ENCODE measurements at places on chromosomes 2 and 18. TPM values are rescaled to one million over a fixed set of nuclear protein-coding genes. Genes with fewer than 3 reads are reported as not detected.

The KCNS3 gene
- total RNA-seq = 76.4 TPM

- H3K27me3 ChIP-seq = no peaks in the 10 kb centered on the region
- H3K27ac ChIP-seq = no peak overlapping the region
- H3K36me3 ChIP-seq = no peaks in the 10 kb centered on the region
- DNase-seq = no peak
- no peak overlapping the region for H3K4me3 ChIP-seq
- H3K4me1 ChIP-seq = no peaks in the 10 kb centered on the region
Observed at GRCh38 chr2:126241001-126241400, 415.0 kb upstream of the GYPC start.

The RRM2 gene
- total RNA-seq = 2.6 TPM

The BOLL gene
- total RNA-seq = not detected

The ZNF512 gene
- total RNA-seq = 28.8 TPM

GRCh38 chr18:46388286-46388685, 268.7 kb downstream of the LOXHD1 start:
- no peaks in the 10 kb centered on the region for H3K27me3 ChIP-seq
- peaks cover 6% of the 10 kb centered on the region for H3K4me1 ChIP-seq
- peak overlapping the region; percentile 88 for H3K27ac ChIP-seq
- DNase-seq = peak; percentile 77
- no peaks in the 10 kb centered on the region for H3K36me3 ChIP-seq

DNA sequence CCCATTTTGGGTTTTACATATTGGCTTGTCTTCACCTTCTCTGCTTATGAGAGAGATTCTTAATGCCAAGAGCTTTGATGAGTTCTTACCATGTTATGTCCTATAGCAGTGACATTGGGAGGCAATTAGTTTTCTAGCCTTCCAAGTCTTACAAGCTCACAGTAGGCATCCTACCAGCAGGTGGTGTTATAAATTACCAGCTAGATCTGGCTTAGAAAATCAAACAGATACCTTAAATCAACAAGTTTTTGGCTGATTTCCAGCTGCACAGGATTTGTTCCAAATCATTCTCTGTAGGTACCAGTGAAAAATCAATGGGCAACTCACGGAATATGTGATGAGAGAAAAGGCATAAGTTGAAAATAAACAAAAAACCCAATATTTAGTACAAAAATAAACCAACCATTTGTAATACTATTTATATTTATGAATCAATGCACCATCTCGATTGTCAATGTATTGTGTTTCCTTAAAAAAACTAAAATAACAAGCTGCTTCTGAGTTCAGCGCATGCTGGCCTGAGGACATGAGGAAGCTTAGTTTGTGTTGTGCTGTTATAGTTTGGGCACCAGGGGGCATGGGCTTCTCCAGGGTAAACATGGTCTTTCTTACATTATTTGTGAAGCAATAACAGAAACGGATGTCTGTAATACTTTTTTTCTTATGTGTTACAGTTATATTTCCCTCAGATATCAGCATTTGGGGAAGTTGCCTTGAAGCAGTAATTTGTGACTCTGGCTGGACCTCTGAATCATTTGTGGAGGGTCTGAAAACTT, 34.1 kb upstream of the NXPH2 start:
- H3K4me1 ChIP-seq = no peaks in the 10 kb centered on the region
- no peaks in the 10 kb centered on the region for H3K36me3 ChIP-seq
- no peaks in the 10 kb centered on the region for H3K27me3 ChIP-seq

- no peak overlapping the region for H3K27ac ChIP-seq
- H3K4me1 ChIP-seq = no peaks in the 10 kb centered on the region
- no peak overlapping the region for H3K4me3 ChIP-seq
Observed at GRCh38 chr2:78263571-78263970, 741.4 kb upstream of the LRRTM4 start.

GRCh38 chr18:28735731-28736130, 558.8 kb upstream of the CDH2 start:
- H3K27me3 ChIP-seq = no peaks in the 10 kb centered on the region
- no peak overlapping the region for H3K27ac ChIP-seq
- no peak overlapping the region for H3K4me3 ChIP-seq

The CAD gene
- 15.5 TPM for total RNA-seq

Measured in breast epithelium (tissue), 4 donors.